Fibroblast of skin of back (primary cell): ENCODE measurements at places on chromosomes 5 and 9.

GRCh38 chr9:136807281-136808074 is at the start of gene RABL6:
RABL6 (plus strand) TSS chr9:136807948; CDS start chr9:136808197, 249 bp downstream.
- peak; percentile 72 for DNase-seq

DNA sequence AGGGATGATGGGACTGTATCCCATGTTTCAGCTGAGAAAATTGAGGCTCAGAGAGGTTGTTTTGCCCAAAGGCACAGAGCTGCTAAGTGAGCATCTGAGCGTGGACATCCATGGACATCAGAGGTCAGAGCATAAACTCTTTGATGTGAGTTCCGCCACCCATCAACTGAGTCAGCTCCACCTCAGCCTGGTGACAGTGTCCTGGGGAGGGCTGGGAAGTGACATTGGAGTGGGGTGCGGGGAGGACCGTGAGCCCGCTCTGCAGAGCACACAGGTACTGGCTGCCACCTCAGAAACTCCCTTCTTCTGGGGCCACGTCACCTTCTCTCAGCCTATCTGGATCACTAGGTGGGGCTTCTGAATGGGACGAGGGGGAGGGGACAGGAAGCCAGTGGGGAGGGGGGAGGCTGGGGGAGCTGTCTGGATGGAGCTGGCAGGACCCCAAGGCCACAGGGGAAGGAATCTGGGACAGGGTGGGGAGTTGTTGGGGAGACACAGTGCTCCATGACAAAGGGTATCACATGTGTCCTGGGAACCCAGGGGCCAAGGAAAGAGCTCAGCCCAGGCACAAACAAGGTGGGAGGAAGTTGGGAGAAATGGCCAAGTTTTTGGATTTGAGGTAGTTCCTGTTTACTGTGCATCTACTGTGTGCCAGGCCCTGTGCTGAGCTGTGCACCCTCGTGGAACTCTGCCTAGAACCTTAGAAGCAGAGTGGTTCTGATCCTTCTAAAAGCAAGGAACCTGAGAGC is 2.5 kb downstream of the LAMC3 start:
- no peak for DNase-seq

DNA sequence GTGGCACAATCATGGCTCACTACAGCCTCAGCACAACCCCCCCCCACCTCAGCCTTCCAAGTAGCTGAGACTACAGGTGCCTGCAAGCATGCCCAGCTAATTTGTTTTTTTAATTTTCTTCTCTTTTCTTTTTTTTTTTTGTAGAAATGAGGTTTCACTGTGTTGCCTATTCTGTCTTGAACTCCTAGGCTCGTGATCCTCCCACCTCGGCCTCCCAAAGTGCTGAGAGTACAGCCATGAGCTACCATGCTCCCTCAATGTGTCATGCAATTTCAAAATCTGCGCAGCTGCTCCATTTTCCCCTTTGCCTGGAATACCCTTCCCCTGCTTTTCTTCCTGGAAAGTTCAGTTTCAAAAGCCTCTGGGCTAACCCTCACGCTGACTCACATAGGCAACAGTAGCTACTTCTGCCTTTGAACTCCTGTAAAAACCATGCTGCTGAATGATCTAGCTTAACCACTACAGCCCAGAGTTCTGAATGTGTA is 71.0 kb upstream of the IL7R start:
- no peak for DNase-seq

DNA sequence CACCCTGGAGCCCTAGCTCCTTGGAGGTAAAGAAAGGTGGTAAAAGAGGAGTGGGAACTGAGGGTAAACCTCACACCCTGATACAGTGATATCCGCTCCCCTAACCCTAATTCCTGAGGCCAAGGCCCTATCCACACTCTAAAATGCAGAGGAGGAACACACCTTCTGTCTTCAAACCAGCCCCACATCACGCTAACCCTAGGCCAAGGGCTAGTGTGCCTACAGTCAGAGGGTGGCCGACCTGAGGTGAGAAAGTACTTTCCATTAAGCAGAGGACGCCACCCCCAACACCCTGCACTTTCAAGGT is 590 bp downstream of the HDAC3 start:
- DNase-seq, result no peak

GRCh38 chr9:88173378-88173999 is 35.2 kb upstream of the SPATA31C2 start:
- DNase-seq, result peak; percentile 69

DNA sequence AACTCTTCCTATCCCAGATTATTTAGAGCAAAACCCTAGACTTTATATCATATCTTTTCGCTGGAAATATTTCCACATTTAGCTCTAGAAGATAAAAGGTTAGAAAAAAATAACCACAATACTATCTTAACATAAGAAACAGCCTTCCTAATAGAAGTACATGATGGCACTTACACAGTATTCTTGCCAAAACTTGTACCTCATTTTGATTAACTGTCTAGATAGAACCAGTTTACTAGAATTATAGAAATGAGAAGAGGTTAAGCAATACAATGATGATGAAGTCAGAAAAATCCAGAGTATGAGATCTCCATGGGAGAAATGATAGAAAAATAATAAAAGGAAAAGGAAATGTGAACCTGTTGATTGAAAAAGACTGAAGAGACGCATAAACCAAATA is 63.1 kb downstream of the SLC12A2 start:
- no peak for DNase-seq

DNA sequence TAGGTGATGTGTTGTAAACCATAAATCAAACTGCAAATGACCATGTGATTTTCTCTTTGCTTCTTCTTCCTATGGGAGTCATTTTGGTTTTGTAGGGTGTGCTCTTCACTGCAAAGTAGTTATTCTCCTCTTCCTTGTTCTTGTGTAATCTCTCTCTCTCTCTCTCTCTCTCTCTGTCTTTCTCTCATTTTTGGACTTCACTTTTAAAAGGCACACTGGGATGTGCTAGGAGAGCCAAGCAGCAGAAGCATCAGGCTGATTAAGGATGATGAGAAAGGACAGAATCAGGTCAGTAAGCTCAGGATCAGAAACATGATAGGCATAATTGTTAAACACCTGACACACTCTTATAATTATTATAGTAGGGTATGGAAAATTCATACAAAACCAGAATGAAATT is 505.3 kb upstream of the ZNF608 start:
- no peak for DNase-seq

GRCh38 chr5:167752936-167753335 is 538.5 kb upstream of the WWC1 start:
- DNase-seq, result no peak

DNA sequence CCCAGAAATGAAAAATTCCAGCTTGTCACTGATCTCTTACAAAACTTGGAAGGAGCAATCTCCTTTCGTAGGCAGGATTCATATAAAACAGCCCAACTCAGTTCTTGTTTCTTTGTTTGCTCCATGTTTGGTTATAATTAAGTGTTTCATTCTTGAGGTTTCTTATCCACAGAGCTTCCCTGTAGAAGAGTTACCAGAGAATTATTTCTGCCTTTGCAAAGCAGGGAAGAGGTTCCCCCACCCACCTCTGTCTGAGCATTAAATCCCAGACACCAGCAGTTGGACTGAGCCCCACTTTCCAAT is 34.1 kb upstream of the RAI14 start:
- DNase-seq, result peak; percentile 34

DNA sequence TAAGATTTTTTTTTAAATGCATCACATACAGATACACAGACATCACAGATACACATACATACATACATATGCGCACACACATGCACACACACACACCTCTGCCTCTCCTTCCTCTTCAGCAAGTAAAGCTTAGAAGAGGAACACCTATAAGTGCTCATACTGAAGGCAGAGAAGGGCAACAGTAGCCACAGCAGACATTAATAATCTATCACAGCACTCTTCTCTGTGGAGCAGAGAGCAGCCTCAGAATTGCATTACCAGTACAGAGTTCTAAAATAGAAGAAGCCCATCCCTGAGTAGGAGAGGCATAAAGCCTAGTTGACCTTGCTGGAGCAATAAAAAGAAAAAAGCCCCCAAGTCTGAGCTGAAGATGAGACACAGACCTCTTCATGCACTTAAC is 110.6 kb downstream of the MLLT3 start:
- DNase-seq, result no peak

- DNase-seq, result peak; percentile 28
Observed at GRCh38 chr5:176578391-176578808, 29.3 kb downstream of the CDHR2 start.

- no peak for DNase-seq
Observed at GRCh38 chr9:2154731-2155130, 139.6 kb downstream of the SMARCA2 start.

- DNase-seq, result peak; percentile 69
Observed at GRCh38 chr5:54644226-54644625, 126.7 kb downstream of the SNX18 start.

DNA sequence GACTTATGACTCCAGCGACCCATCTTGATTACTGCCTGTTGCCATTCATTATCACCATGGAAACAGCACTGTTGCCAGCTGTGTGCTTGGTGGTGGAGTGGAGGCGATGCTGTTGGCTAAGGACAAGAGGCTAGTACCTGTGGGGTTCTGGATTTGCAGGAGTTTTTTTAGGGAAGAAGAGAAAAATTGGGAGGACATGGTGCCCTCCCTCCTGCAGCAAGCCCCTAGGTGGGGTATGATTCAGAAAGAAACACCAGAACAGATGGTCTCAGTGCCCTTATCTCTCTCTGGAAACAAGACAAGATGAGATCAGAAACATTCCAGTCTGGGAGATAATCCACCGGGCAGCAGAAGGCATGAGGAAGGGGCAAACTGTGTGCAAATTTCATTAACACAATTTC is 87.8 kb upstream of the TLR4 start:
- DNase-seq, result no peak

GRCh38 chr9:111566234-111566633 is 33.2 kb downstream of the PTGR1 start:
- no peak for DNase-seq

- no peak for DNase-seq
Observed at GRCh38 chr9:14312719-14313377, 1.1 kb downstream of the NFIB start.

- DNase-seq, result peak; percentile 8
Observed at GRCh38 chr9:108933231-108933717, 650 bp downstream of the ELP1 start.

DNA sequence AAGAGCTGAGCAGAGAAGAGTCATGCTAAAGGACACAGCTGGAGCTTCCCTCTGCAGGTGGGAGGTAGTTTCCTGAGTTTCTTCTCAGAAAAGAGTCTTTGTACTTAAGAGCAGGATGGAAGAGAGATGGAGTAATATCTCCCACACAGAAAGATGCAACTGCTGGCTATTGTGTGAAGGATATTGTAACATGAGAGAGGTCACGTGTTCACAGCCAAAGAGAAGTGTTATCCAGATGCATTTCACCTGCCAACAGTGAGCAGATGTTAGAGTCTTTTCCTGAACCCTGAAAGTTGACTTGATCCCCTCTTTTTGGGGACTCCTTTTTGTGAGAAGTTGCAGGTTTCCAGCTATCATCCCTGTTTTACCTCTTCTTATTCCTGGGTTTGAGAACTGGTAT is 14.0 kb upstream of the TRIO start:
- no peak for DNase-seq
